ENCODE measurements at places on chromosomes 6 and 20. TPM values are rescaled to one million over a fixed set of nuclear protein-coding genes. Genes with fewer than 3 reads are reported as not detected.

The MUCL3 gene
- total RNA-seq = 0.07 TPM

The STX11 gene
- total RNA-seq = not detected

GRCh38 chr6:166145751-166146150, 21.9 kb downstream of the TBXT start:
- H3K4me3 ChIP-seq = no peak overlapping the region
- no peaks in the 10 kb centered on the region for H3K36me3 ChIP-seq
- peak overlapping the region; percentile 78 for H3K27ac ChIP-seq
- peaks cover 36% of the 10 kb centered on the region for H3K4me1 ChIP-seq

GRCh38 chr6:87553159-87553765, 36.5 kb downstream of the RARS2 start:
- no peak for DNase-seq
- H3K27ac ChIP-seq = no peak overlapping the region
- H3K4me1 ChIP-seq = no peaks in the 10 kb centered on the region

GRCh38 chr6:13248053-13248452, 80.3 kb downstream of the TBC1D7 start:
- DNase-seq = no peak
- no peaks in the 10 kb centered on the region for H3K4me1 ChIP-seq
- H3K27ac ChIP-seq = no peak overlapping the region
- no peak overlapping the region for H3K4me3 ChIP-seq
- no peaks in the 10 kb centered on the region for H3K27me3 ChIP-seq
- H3K36me3 ChIP-seq = no peaks in the 10 kb centered on the region

DNA sequence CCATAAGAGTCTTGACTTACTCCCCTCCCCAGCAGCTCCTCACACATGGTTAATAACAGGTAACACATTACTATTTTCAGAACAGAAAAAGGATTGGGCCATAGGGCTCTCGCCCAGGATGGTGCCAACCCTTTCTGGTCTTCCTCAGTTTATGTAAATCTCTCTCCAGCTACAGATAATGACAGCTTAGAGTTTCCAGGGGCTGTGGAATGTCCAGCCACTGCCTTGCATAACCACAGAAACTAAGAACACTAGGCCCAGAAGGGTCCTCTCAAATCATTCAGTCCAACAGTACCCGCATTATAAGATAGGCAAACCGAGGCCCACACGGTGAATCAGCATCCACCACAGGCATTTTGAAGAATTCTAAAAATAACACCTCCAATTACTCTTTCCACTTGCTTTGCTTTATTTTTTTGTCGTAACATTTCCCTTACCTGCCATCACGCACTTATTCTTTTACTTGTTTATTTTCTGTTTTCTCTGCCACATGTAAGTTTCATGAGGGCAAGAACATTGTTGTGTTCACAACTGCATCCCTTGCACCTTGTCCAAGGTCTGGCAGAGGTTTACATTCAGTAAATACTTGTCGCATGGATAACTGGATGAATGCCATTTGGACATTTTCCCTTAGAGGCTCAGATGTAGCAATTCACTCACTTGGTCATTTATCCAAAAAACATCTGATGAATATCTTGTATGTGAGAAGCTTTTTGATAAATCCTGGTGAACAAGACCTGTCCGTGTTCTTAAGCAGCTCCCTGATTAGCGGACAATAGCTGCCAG, 6.4 kb upstream of the SDC4 start:
- no peaks in the 10 kb centered on the region for H3K27me3 ChIP-seq
- peaks cover 15% of the 10 kb centered on the region for H3K36me3 ChIP-seq
- no peak for DNase-seq
- H3K4me3 ChIP-seq = no peak overlapping the region
